ENCODE measurements at places on chromosomes 6 and 20.

DNA sequence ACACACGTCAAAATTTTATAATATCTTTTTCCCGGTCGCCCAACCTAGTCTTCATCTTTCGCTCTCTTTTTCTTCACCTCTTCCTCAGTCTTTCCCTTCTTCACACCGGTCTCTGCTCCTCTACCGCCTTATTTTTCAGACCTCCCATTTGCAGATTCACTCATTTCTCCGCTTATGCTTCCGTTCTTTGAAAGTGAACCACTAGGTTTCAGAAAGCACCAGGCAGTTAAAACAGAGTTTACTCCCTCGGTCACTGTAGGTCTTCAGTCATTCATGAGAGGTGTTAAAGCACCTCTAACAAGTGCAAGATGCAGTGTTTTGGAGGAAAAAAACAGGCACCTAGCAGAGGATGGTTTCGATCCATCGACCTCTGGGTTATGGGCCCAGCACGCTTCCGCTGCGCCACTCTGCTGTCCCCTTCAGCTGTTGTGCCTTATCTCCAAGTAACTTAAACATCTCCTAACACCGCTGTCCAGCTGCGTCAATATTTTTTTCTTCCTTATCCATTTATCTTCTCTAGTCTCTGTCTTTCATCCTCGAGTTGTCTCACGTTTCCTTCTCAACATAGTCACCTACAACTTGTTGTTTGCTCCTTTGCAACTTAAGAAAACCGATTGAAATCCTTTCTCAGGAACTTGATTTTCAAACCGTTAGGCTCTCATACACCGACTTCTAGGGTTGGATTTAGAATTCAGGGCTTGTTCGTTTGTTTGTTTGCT lies 119.7 kb upstream of the ZNF184 start:
- DNase-seq: peak; percentile 66

GRCh38 chr20:23832775-23833513 lies 6.4 kb upstream of the CST2 start:
- DNase-seq: no peak

DNA sequence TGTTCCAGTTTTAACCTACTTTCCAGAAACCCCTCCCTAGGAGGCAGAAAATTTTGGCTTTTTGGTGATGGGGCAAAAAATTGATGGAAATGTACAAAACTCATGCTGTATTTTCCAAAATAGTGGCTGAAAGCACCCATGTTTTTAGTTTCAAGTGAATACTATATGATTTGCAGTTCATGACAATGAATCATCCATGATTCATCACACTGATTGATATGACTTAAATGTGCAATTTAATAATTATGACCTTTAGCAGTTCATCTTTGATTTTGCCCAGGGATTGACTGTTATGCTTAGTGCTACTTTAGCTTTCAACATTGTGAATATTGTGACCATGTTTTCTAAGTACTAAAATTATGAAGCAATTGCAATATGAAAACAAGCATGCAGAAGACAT lies 478.7 kb downstream of the HTR1B start:
- no peak for DNase-seq

DNA sequence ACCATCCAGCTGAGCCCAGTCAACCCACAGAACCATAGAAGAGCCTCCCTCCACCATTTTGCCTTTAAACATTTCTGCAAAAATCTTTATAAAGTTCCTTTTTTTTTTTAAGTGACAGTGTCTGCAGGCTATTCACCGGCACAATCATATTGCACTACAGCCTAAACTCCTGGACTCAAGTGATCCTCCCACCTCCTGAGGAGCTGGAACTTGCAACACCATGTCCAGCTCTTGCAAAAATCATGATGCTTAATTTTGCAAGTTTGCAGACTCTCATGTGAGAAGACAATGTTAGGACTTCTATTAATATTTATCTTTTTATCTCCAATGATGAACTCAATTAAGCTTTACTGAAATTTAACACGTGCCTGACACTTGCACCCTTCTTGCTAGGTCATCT lies 88.8 kb downstream of the INSM1 start:
- DNase-seq: no peak

DNA sequence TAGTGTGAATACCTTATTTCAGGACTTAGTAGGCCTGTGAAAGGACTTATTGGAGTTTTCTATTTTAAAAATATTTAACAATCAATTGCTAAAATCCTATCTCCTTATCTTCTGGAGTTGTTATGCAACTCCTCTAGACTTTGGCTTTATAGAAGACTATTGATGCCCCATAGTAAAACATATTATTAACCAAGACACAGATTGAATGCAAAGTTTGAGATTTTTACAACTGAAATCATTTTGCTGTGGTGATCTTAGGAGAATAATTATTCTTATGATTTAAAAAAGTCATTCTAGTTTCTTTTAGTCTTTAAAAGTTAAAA lies 4.5 kb downstream of the HEY2 start:
- no peak for DNase-seq

DNA sequence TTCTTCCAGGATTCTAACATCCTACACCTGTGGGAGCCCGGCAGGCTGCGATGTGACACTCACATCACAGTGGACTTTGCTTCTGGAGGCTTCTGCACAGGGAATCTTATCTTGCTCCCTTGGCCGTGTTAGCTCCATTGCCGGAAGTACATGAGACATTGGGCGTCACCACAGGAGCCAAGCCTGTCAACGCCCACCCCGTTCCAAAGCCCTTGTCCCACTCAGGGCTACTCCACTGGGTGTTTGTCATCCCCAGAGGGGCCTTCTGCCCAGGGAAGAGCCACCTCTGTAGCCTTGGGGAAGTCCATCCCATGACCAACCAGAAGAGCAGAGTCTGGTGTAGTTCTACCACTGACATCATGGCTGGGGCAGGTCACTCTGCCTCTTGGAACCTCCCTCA lies 1.7 kb downstream of the RAB44 start:
- DNase-seq: no peak

DNA sequence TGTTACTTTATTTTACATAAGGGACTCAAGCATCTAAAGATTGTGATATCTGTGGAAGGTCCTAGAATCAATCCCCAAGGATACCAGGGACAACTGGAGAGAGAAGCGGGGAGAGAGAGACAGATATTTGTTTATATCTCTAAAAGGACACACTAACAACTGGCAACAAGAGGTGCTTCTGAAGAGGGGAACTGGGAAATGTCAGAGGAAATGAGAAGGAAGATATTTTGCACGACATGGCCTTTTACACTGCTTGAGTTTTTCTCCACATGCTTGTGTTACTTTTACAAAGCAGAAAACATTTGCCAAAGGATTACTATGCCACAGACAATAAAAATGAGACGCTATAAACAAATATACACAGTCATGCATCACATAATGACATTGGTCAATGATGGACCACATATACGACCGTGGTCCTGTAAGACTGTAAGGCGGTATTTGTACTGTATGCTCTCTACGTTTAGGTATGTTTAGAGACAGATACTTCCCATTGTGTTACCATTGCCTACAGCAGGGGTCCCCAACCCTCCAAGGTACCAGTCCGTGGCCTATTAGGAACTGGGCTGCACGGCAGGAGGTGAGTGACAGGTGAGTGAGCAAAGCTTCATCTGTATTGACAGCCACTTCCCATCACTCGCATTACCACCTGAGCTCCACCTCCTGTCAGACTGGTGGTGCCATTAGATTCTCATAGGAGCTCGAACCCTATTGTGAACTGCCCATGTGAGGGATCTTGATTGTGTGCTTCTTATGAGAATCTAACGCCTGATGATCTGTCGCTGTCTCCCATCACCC lies 64.6 kb upstream of the PTPN1 start:
- DNase-seq: no peak

DNA sequence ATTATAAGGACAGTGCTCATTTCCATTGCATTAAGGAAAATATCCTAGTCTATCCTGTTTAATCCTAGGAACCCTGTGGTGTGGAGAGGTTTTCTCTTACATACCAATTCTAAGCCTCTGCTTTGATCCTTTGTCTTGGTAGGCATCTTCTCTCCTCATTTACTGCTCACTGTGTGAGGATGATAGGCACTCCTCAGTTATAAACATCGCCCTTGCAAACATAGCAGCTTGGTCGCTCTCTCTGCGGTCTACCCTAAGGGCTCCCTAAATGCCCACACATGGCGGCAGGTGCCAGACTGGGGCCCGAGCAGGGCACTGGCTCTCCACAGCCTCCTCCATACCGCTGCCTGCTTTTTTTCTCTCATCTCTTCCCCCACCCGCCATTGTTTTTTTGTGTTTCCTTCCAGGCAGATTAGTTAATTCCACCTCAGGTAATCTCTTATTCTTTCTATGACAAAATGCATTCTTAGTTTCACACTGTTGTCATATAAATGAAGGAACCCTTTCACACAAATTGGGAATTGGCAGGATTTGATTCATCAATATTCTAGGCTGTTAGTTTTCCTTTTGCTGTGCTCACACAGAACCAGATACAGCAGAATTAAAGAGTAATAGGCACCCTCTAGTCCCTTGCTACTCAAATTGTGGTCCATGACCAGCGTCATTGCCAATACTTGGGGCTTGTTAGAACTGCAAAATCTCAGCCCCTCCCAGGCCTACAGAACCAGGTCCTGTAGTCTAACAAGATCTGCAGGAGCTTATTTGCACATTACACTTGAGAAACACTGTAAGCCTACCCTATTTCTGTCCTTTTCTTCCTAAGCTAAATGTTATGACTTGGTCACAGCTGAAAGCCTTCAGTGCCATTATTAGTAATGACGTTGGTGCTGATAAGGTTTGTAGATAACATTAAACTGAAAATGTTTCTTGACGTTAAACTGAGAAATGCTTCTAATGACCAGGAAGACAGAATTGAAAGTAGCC lies 36.3 kb downstream of the CARMIL1 start:
- no peak for DNase-seq

GRCh38 chr6:87807475-87807874 lies 105.4 kb upstream of the AKIRIN2 start:
- DNase-seq: no peak

GRCh38 chr20:19652591-19653026 lies 105.4 kb upstream of the RIN2 start:
- DNase-seq: no peak

GRCh38 chr6:3376893-3377535 lies 79.8 kb downstream of the SLC22A23 start:
- no peak for DNase-seq
